ENCODE measurements at places on chromosomes 2 and 18.

DNA sequence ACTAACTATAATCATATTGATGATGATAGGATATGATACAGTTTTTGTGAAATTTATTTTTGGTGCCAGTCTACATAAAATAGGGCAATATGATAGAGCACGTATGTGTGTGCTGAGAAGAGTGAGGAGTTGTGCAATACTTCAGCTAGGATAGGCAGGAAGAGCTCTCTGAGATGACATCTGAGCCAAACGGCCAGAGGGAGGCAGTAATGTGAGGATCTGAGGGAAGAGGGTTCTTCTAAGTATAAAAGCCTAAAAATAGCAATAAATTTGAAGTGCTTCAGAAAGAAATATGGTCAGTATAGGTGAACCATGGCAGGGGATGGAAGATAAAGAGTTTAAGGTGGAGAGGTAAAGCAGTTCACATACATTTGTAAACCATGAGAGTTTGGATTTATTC is 102.5 kb downstream of the OLA1 start:
- DNase-seq = peak; percentile 11

DNA sequence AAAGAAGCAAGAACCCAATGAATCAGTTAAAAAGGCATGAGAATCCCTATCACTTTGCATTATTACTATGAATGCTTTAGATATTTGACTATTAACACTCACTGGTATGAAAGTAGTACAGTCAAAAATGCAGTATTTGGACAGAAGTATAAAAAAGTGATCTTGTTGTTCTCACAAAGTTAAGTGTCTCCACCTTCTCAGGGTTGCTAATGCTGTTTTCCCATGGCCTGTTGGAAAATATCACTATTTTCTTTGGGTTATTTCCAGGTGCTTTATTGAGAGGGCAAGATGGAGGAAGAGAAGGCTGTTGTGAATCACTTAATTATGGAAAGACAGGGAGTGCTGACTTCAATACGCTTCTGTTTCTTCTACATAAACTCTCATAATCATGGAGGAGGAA is 13.6 kb upstream of the CREB1 start:
- peak; percentile 84 for DNase-seq

DNA sequence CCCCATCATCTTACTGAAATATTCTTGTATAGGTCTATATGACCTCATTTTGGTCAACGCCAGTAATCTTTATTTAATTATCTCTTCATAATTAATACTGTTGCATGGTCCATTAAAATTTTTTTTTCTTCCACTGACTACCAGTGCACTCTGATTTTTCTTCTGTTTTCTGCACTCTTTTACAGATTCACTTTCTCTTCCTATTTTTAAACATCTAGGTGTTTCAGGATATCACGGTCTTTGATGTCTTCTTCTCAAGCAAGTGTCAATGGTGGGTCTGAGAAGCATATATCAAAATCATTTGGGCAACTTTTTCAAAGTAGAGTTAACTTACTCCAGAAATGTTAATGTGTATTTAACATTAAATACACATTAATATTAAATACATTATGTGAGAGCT is 51.4 kb downstream of the CCDC141 start:
- DNase-seq = no peak

DNA sequence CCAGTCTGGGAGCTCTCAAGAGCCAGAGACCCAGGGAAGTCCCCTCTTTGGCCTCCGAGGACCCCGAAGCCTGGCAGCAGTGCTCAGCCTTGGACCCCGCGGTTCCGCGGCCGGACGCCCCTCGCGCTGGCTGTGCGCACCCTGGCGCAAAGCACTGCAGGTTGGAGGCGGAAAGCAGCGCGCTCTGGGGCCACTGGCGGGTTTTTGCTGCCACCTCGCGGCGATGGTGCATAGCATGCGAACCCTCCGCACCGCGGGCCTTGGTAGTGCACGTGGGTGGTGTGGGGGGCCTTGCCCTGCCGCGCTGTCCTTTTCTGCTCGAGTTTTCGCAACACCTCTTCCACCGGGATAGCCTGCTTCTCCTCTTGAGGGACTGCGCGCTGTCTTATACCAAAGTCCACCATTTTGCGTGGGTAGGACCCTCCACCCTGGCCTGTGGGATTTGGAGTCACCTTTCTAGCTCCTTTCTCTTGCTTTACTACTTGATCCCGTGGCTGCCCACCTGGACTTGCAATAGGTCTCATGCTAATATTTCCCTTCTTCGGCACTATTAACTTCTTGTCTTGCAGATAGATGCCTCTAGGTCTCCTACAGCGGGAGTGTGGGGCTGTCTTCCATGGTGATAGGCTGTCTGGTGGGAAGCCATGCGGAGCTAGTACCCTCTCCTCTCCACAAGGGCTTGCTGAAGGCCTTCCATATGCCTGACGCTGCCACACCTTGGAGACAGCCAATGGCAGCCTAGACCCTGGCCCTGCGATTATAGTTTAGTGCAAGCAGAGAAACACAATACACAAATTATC is 14.3 kb downstream of the SIX3 start:
- DNase-seq = peak; percentile 63

- DNase-seq = no peak
Observed at GRCh38 chr2:7867867-7868266, 814.0 kb upstream of the ID2 start.

DNA sequence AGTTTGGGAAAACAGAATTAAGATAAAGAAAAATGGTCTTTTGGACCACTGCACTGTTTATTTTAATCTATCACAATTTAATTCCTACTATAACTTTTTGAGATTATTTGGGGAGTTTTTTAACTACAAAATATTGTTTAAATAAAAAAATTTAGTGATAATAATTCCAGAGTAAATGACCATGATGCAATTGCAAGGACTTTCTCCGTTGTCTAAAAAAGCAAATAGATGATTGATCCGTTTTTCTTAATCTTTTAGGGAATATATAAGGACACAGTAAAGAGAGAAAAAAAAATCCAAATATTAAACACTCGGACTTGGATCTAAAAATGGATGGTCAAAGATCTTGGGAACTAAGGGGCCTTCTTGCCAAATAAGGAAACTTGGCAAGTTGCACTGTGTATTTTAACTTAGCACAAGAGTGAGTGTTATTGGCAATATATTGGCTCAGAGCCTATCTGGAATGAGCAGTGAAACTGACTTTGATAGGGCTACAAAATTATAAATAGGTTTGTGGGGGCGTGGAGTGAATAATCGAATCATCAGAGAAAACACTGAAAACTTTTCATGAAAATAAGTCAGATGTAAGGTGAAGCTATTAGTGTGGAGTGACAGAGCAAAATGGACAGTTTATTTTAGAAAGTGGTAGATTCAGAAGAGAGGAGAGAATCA is 2.0 kb downstream of the MAP3K20 start:
- peak; percentile 65 for DNase-seq

DNA sequence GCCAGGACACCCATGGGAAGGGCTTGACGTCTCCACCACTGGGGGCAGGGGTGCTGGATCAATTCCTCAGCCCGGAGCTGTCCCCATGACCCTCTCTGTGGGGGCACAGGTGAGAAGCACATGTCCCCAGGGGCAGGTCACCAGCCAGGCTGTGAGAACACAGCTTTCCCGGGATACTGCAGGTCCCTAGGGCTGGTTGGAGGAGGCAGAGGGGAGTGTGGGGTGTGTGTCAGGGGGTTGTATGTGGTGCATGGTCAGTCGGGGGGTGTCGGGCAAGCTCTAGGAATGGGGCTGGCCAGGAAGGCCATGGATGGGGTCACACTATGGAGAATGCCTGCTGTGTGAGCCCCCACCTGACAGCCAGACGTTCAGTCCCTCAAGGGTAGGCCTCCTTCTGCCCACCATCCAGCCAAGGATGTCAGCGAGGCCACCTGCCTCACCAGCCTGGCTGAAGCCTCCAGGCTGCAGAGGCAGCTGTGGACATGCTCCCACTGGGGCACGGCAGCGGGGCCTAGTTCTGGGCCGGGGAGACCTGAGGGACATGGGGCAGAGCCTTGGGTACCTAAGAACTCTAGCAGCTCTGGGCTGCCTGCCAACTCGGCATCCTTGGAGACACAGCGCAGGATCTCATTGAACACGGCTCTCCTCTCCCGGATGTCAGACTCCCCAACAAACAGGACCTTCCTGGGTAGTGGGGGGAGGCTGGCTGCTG is 10.3 kb downstream of the HS1BP3 start:
- DNase-seq = no peak

- DNase-seq = no peak
Observed at GRCh38 chr2:2795438-2796091, 464.5 kb upstream of the MYT1L start.

- peak; percentile 48 for DNase-seq
Observed at GRCh38 chr2:237171881-237172280, 86.2 kb downstream of the COPS8 start.

DNA sequence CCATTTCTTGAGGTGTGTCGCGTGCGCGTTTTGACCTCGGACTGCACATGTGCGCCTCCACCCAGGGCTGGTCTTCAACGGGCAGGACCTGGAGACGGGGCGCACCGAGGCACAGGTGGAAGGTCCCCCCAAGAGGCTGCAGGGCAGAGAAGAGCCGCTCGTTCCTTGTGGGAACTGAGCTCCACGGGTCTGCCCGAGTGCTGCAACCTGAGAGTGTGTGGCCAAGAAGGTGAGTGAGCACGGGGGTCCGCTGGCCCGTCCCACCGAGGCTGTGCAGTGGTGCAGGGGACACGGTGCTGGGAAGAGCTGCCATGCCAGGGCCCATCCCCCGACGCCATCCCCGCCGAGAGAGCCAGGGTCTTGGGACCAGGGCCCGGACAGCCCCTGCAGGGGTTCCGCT is 268.3 kb downstream of the GALR1 start:
- no peak for DNase-seq

GRCh38 chr18:25727281-25727985 is 363.0 kb downstream of the SS18 start:
- DNase-seq = no peak

DNA sequence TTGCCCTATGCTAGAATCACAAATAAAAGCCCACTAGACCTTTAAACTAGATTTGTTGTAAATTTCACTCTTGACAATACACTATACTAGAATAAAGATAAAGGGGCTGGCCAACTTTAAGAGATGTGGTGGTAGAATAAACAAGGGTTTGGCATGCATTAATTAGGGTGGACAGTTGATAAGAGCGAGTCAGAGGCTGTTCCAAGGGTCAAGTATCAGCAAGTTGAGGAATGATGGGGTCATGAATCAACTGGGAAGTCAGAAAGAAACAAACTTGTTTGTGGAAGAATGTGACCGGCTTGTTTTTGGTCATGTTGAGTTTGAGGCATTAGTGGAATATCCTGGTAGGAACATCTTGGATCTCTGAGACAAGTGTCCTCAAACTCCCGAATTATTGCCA is 398.3 kb upstream of the TNP1 start:
- DNase-seq = peak; percentile 39

- no peak for DNase-seq
Observed at GRCh38 chr2:233221378-233222063, 30.0 kb upstream of the ATG16L1 start.

GRCh38 chr2:133166031-133166430 is 402.2 kb downstream of the NCKAP5 start:
- DNase-seq = peak; percentile 63

DNA sequence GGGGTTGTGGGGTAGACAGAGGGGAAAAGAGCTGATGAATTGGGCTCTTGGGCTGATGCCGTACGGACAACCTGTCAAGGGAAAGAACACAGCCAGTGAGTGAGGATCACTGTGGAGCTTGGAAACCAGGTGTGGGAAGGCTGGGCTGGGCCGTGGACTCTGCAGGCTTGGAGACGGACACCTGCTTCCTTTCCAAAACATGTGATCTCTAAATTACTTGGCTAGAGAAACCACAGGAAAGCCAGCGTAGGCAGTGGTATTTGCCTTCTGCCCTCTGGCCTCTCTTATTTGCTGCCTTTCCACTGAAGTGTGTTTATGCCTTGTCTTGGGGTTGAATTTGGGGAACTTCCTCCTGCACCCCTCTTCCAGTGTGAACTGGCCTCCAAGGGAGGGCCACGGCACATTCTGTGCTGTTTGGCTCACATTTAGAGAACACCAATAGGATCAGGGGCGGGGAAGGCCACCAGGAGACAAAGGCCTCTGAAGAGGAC is 267.7 kb downstream of the PRKCE start:
- no peak for DNase-seq

DNA sequence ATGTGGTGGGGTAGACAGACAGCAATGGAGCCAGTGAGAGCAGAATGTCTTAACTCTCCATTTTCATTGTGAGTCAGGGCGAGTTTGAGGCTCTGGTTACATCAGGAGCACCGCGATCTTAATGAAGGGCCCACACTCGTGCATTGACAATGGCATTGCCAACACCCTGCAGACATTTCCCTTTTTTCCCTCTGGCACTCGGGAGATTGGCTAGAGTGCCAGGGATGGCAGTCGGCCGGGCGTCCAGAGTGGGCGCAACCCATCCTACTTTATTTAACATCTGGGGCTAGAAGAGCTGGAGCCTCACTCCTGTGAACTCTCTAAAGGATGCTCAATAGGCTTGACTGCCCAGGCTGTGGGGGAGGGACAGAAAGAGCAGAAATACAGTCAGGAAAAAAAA is 9.7 kb downstream of the PROKR1 start:
- DNase-seq = no peak

DNA sequence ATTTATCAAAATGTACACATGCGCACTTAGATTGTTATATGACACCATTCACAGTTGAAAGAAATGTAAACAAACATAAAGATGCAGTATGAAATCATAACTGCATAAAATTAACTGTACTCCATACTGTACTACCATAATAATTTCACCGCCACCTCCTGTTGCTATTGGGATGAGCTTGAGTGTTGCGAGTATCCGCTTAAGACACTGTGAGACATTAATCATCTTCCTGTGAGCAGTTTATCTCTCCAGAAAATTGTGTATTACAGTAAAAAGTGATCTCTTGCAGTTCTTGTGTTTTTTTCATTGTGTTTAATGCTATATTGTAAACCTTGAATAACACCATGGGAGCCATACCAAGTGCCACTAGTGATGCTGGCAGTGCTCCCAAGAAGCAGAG is 46.1 kb downstream of the OLA1 start:
- no peak for DNase-seq

GRCh38 chr2:129882476-129882875 is 97.0 kb upstream of the RAB6C start:
- DNase-seq = no peak

GRCh38 chr2:157364257-157364974 is 38.8 kb upstream of the ERMN start:
- no peak for DNase-seq

DNA sequence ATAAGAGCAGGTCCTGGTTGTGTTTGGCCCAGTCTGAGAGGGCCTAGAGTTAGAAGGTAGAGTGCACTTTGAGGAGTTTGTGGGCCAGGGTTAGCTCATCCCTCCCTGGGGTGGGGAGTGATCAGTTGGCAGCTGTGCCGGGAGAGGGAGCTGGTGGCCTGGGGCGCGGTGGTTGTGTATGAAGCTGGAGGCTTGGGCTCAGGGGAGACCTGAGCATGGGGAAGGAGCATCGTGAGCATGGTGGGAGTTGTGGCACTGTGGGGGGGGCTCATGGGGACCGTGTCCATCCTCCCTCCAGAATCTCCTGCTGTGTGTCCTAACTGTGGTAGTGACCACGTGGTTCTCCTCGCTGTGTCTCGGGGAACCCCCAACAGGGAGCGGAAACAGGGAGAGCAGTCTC is 13.6 kb downstream of the STK11IP start:
- DNase-seq = no peak

DNA sequence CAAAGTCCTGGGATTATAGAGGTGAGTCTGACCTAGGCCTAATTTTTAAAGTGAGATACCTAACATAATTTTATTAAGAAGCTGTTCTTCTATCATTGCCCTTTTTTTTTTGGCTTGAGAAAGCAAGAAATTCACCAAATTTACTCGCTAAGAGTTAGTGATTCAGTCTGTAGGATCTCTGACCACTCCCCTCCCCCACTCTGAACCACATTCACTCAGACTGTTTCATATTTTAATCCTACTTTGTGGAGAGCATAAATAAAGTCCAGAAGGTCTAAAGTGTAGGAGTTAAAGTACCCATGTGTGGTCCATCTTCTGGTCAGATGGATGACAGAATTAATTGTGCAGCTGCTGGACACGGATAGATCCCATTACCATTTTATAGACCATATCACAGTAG is 115.8 kb upstream of the MGAT5 start:
- peak; percentile 63 for DNase-seq

Measured in EH (cell line).